Hematopoietic multipotent progenitor cell treated with erythropoietin and hydrocortisone succinate and interleukin-3 and kit ligand, for 15 days (in vitro differentiated cells): ENCODE measurements at places on chromosomes 12 and 14.

DNA sequence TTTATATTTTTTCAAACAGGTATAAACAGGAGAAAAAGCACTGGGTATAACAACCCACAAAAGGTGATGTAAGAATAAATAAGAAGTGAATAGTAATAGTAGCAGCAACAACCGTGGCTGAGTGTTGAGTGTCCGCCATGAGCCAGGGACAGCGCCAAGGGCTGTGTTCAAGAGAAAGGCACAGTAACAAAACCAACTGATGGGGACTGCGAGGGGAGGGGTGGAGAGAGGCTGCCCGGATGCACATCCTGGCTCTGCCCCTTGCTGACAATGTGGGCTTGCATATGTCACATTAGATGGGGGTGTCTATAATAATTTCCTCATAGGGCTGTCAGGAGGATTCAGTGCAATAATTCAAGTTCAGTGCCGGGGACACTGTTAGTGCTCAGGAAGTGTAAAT lies 912.4 kb downstream of the VRK1 start:
- DNase-seq = no peak

DNA sequence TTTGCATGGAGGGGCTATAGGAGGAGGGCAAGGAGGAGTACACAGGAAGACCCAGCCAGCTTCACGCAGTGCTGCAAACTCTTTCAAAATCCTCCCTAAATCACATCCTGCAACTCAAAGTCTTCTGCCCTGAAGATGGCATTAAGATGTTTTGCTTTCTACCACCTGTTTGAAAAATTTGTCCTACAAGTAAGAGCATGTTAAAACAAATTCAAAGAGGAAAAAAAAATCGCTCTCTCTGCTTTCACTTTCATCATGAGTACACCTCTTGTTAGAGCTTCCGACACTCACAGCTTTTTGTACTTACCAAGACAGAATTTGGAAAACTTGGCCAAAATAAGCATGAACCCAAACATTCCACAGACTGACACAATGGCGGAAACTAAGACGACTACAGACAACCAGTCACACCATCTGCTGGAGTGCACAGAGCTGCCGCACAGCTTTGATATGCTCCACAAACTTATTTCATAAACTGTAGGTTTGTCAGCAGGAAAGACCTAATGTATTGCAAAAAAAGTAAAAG lies 21.3 kb downstream of the GCH1 start:
- peak; percentile 41 for DNase-seq

GRCh38 chr12:56206452-56207166 lies 15.1 kb downstream of the RNF41 start:
- peak; percentile 67 for DNase-seq

DNA sequence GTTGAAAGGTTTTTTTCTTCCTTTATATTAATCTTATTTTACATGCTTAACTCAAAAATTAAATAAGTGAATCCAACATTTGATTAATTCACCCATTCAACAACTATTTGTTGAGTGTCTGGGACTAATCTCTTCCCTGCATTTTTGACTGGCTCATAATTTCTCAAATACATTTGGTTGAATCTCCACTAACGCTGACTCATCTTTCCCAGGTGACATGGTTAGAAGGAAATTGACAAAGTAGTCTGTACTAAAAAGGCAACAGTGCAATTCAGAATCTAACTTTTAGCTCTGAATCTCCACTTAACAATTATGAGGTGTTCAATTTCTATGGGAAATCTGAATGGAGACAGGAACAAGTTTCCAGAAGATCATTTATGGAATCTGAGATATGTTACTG lies 88.9 kb downstream of the LIN7A start:
- no peak for DNase-seq

- DNase-seq = no peak
These were observed 144.2 kb upstream of the CCDC198 start for GRCh38 chr14:57637901-57638300.

GRCh38 chr14:68733086-68733914 lies 59.6 kb downstream of the ZFP36L1 start:
- DNase-seq = no peak

DNA sequence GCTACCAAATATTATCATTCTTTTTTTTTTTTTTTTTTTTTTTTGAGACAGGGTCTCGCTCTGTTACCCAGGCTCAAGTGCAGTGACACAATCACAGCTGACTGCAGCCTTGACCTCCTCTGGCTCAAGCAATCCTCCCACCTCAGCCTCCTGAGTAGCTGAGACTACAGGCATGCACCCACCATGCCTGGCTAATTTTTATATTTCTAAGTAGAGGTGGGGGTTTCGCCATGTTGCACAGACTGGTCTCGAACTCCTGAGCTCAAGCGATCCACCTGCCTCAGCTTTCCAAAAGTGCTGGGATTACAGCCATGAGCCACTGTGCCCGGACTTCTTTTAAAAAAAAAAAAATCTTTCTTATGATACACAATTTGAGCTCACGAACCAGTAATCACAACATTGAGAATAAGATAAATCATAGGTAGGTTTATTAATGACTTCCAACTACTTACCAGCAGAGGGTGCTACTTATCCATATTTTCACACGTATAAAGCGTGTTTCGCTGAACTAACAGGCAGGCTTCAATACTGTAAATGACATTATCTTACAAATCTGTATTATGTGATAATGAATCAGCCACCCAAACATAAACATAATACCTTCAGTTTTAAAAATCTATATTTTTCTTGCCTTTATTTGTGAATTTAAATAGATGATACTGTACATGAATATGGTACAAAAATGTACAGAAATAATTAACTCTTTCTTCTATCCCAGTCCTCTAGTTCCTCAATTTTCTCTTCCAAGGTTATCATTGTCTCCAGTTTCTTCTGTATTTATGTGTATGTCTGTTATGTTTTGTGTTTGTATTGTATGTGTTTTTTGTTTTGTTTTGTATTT lies 42.5 kb upstream of the BCAT1 start:
- peak; percentile 74 for DNase-seq

GRCh38 chr12:116529048-116529447 lies 30.1 kb upstream of the MAP1LC3B2 start:
- no peak for DNase-seq

DNA sequence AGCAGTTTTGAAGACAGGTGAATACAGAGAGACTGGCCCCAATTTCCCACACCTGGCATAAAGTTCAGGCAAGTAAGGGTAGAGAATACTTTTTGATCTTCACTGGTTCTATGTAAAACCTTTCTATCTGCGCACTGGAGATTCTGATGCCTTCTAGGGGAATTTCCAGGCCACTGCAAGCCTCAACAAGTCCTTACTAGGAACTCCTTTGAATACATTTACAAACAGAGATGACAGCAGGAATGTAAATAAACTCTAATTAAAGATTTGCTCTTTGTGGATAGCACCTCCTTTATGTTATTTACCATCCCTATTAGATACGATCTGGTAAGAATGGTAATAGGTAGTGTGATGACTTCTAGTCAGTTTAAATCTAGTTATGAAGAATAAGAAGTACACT lies 69.2 kb downstream of the NTN4 start:
- DNase-seq = no peak

- DNase-seq = no peak
These were observed 8.7 kb downstream of the NOC4L start for GRCh38 chr12:132152953-132153352.

- no peak for DNase-seq
These were observed 51.9 kb upstream of the SMCO2 start for GRCh38 chr12:27394676-27395075.
